ENCODE measurements at places on chromosomes 2 and 18.
A peak's percentile ranks its signal among the peaks of the same experiment; 100 is the strongest.

- DNase-seq, result no peak
These were observed 808.4 kb downstream of the ERBB4 start for GRCh38 chr2:211730215-211730614.

DNA sequence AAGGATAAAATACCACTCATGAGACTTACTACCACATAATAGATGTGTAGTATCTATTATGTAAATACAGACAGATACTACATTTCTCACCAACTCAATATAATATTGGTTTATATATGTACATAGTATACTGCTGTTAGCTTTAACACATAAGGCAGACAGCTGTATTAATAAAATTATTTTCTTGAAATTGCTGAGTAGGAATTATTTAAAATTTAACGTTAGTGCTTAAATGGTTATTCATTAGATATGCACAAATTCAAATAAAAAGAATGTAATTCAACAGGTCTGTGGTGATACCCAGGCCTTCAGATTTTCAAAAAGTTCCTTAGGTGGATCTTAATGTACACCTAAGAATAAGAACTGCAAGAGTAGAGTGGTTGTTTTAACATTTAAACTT, 59.0 kb downstream of the PRPF40A start:
- DNase-seq, result no peak

DNA sequence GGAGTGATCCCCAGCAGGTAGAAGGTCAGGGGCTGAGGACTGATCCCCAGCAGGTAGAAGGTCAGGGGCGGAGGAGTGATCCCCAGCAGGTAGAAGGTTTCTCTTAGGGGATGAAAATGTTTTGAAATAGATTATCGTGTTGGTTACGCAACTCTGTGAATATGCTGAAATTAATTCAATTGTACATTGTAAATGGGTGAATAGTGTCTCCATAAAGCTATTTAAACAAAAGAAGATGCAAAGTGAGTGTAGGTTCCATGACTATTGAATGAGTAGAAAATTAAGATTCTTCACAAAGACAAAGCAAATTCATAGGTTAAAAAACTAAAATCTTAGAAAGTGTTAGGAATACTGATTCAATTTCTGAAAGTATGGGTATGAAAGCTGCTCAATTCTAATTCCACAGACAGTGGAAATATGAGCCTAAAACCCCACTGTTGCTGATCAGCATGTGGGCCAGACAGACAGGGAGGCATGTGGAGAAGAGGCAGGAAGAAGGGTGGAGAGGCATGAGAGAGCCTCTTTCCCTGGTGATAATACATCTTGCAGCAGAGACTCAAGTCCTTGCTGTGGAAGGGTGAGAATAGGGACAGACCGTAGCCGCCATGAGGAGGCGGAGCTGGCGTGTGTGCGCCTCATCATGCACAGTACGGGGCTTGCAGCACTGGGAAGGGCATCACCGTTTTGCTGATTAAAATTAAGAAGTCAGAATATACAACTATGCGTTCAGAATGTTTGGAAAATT, 85.9 kb upstream of the NFATC1 start:
- no peak for DNase-seq

GRCh38 chr2:174580951-174581350, 16.7 kb downstream of the WIPF1 start:
- DNase-seq, result no peak

- peak; percentile 7 for DNase-seq
These were observed 13.6 kb downstream of the IMPA2 start for GRCh38 chr18:11994703-11995444.

DNA sequence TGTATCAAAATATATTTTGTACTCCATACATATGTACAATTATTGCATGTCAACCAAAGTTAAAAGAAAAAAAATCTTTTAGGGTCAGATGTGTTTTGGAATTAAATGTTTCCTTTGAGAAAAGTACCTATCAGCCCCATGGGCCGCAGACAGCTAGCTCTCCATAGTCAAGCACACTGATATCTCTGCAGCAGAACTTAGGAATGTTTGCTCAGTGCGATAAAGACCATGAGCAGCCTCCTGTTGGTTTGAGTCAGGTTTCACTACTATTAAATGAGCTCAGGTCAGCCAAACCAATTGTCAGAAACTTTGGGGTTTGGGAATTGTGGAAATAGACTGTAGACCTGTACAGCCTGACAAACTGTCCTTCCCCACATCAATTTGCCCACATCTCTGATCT, 33.7 kb downstream of the LCT start:
- DNase-seq, result no peak

- DNase-seq, result no peak
These were observed 62.5 kb upstream of the SH3RF3 start for GRCh38 chr2:109066501-109066900.

DNA sequence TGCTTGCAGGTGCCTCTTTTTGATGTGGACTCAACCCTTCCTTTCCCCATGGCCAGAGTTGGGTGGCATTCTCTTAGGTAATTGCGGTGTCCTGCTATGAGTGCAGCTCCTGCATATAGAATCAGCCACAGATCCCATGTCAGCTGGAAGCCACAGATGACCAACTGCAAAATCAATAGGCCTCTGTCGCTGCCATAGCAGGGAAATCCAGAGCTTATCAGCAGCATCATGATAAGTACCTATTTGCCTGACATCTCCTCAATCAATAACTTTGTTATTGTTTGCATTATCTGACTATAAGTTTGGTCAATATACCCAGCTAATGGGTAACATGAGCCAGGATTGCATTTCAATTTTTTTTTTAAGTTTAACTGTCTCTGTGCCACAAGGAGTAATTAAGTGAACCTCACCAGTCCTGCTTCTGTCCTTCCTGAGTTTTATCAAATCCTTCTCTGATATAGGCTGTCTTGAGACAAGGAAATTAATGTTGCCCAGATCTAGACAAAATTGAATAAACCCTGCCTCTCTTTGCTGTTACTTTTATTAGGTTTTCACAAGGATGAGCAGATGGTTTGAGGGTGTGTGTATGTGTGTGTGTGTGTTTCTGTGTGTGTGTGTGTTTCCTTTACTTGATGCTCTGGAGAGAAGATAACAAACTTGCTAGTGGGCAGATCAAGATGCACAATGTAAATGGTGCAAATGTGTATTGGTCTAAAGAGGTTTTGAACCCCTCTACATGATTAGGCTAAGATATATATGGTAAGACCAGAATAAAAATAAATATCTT, 59.6 kb upstream of the CREB1 start:
- no peak for DNase-seq

DNA sequence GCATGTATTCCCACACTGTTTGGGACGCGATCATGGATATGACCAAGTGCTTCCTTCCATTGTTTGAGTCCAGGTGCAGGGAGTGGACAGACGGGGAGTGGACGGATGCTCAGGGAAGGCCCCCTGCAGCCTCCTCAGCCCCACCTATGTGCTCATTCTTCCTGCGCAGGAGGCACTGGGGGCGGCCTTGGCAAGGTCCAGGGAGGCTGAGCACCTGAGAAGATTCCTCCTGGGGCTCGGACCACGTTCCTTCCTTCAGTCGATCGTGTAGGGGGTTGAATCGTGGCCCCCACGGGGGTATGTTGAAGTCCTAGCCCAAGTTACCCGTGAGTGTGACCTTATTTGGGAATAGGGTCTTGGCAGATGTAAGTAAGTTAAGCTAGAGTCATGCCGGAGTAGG, 60.4 kb downstream of the ASB1 start:
- DNase-seq, result no peak

DNA sequence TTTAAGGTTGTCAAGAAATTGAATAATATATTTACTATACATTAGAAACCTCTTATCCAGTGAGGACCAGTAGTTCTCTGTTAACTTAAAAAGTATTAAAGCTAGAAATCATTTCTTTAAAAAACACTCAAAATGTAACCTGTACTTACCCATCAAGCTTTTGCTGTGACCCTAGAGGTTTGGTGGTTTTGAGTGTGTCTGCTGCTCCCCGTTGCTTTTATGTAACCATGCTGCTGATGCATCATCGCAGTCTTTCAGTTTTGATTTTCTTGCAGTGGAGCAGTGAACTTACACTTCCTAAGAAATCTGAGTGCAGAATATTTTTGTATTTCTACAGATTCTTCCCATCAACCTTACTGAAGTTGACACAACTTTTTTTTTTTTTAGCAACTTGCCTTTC, 34.2 kb downstream of the MRPS9 start:
- no peak for DNase-seq

DNA sequence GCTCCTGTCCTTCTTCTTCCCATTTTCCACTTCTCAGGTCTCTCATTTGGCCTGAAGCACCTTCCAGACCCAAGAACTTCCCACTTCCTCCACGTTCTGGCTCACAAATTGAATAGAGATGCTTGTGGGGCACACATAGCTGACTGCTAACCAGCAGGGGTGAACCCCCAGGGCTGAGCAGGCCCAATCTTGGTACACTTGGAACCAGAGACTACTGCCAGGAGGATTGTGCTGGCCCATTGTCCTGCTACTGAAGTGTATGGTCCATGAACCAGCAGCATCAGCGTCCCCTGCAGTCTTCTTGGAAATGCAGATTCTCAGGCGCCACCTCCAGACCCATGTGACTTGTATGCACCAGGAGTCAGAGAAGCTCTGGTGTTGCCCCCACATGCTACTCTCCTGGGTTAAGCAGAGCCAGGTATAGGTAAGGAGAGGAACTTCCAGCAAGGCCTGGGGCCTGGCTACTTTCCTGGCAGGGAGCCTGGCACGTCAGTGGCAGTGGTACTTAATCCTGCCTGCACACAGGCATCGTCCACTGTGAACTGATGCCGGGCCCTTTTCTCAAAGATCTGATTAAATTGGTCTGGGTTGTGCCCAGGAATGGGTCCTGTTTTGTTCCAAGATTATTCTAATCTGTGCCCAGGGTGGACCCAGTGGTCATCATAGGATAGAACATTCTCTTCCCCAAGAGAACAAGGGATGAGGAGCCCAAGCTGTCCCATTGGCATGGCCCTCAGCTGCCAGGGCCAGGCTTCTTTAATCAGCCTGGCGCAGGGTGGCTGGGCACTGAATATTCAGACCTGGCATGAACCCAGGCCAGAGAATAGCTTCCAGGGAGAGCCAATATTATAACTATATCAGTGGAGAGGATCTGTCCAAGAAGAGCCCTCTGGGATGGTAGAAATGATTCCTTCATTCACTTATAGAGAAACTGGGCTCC, 248.7 kb downstream of the SOX11 start:
- DNase-seq, result no peak

DNA sequence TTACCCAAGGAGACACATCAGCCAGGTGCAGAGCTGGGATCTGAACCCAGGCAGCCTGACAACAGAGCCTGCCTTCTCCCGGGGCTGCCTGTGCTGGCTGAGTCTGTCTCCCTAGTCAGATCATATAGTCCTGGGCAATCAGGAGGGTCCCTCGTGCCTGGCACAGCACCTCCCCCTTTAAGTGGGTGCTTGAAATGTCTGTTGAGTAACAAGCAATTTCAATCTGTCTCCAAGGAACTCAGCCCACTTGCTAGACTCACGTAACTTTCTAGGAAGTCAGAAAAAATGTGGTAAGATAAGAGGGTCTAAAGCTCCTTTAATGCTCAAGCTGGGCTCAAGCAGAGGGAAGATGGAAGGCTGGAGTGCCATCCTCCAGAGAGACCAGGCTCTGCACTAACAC, 51.9 kb downstream of the REEP1 start:
- no peak for DNase-seq

GRCh38 chr2:96604104-96604503, 34.0 kb downstream of the KANSL3 start:
- DNase-seq, result peak; percentile 49

GRCh38 chr2:181785691-181786344, 105.5 kb upstream of the NEUROD1 start:
- no peak for DNase-seq

DNA sequence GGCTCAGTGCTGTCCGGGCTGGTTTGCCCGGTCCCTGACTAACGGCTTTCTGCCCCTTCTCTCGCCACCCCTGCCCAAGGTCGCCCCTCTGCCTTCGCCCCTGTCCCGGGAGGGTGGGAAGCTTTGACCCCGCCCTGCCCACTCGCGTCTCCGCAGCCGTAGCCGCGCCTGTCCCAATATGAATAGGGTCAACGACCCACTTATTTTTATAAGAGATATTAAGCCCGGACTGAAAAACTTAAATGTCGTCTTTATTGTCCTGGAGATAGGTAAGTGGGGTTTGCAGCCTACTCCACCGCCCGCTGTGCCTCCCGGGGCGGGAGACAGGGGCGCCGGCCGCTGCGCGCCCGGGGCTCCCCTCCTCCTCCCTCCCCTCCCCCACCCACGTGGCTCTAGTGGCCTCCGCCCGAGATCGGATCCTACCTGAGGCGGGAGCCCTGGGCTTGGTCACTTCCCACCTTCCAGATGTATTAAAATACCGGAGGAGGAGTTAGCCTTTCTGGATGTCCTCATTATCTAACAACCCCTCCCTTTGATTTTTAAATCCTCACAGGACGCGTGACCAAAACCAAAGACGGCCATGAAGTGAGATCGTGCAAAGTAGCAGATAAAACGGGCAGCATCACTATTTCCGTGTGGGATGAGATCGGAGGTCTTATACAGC, 633 bp downstream of the NABP1 start:
- no peak for DNase-seq

GRCh38 chr18:43422518-43422917, 145.2 kb upstream of the SYT4 start:
- DNase-seq, result no peak

DNA sequence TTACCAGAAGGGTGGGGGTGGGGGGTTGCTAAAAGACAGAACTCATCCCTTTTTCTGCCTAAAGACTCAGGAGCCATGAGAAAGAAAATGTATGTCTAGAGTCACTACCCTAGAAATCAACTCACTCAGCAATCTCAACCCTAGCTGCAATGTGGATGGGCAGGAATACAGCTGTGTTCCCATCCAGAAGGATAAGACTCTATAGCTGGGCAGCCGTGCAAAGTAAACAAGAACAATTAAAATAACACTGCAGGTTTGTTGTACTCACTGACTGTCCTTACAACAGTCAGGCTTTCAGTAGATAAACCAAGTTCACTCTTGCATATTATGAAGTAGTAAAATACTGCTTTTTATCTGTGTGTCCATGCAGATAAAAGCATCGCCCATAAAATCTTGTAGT, 74.0 kb downstream of the ESCO1 start:
- no peak for DNase-seq

DNA sequence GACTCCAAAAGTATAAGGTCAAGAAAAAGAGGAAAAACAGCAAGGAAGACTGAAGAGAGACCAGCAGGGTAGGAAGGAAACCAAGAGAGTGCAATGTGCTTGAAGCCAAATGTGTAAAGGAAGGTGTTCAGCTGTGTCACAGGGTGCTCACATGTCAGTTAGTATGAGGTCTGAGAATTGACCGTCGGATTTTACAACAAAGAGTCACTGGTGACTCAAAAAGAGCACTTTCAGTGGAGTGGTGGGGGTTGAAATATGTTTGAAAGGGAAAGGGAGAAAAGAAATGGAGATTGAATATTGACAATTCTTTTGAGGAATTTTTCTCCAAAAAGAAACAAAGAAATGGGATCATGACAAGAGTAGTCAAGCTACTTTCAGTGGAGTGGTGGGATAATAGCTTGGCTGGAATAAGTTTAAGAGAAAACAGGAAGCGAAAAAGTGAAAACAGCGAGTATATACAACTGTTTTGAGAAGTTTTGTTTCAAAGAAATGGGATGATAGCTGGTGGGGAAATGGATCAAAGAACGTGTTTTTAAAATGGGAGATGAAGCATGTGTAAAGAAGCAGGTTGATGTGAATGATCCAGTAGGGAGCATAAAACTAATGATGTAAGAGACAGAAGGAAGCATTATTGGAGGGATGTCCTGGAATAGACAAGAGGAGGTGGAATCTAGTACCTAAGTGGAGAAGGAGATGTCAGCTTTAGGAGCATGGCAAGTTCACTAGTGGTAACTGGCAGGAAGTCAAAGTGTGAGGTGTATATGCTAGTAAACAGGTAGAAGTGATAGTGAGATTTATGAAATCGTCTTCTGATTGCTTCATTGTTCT, 3.6 kb upstream of the TSPYL6 start:
- DNase-seq, result no peak
